ENCODE measurements at places on chromosomes 2 and 18.

- no peak for DNase-seq
Observed at GRCh38 chr2:187008111-187008510, 159.1 kb upstream of the ZSWIM2 start.

DNA sequence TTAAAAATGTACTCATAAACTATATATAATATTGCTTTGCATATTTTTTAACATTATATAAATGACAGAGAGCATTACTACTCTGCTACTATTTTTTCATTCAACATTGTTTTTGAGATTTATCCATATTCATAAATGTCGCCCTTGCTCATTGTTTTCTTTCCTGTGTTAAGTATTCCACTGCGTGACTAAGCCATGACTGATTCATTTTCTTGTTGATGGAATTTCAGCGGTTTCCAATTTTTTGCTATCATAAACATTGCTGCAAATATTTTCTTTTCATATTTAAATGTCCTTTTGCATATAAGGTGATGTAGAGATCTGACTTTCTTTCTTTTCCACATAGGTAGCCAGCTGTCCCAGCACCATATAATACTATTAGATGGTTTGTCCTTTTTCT, 57.6 kb downstream of the SFXN5 start:
- no peak for DNase-seq

- DNase-seq = no peak
Observed at GRCh38 chr2:16717477-16717876, 51.8 kb upstream of the CYRIA start.

DNA sequence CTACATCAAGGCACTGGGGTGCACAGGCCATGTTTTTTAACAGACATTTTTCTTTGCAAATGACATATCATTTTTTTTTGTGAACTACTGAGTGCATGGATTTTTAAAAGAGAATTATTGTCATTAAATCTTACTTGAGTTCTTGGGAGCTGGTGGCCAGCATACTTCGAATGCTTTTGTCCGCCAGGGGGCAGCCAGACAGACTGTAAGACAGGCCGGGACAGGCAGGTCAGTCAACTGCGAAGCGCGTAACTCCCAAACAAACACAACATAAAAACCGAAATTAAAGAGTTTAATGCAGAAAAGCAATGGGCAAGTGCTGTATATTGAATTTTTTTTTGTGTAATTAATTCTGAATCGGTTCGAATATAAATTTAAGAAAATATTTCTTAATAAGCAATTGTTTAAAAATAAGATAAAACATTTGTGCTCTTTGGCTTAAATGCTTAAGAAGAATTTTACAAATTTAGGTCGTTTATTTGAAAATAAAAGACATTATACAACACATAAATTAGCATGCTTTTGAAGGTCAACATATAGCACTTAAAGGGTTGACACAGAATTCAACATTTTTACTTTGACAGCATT, 142.2 kb upstream of the PXDN start:
- DNase-seq = peak; percentile 25

DNA sequence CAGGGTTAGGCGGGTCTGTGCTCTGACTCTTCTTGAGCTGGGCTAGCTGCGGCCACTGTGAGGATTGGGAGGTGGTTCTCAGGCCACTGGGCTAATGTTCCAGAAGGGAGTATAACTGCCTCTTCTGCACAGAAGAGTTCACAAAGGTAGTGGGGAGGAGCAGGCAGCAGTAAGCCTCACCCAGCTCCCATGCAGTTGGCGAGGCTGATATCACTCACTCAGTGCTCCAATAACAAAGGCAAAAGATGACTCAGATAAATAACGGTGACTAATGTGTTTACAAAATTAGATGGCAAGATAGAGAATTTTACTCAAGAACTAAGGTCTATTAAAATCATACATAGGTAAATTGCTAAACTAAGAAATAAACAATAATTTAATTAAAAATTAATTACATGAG, 174.2 kb upstream of the TMEM200C start:
- no peak for DNase-seq

- no peak for DNase-seq
Observed at GRCh38 chr18:26459340-26459739, 89.0 kb downstream of the KCTD1 start.

- no peak for DNase-seq
Observed at GRCh38 chr2:118943286-118943685, 1.3 kb downstream of the MARCO start.

DNA sequence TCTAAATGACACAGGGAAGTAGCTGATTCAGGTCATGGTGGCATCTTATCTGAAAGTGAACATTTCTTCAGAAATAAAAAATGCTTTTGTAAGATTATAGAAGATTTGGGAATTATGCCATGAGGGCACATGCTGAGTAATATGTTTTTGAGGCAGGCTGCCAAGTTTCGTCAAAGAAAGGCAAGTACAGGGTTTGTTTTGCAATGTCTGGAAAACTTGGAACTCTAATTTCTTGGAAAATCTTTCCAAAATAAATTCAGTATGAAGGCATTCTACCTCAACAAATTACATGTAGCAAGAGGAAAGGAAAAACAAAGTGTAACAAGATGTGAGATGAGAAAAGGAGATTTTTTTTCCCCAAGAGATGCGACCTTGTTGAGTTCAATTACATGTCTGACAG, 167.7 kb downstream of the PLCL1 start:
- no peak for DNase-seq

- no peak for DNase-seq
Observed at GRCh38 chr18:71485611-71486010, 1058.5 kb downstream of the CBLN2 start.

DNA sequence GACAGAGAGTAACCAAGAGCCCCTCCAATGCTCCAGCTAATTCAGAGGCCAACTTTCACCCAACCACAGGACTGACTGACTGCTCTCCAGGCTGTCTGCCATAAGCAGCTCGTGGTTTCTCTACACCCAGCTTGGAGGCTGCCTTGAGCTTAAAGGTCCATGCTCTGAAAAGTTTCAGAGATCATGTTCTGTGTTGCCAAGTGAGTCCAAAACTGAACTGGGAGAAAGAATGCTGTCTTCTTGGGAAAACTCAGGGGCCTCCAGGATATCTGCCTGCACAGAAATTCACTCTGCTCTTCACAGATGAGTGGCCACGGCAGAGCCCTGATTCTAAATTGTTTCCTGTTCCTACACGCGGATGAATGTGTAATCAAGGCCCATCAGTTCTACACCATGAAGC, 51.1 kb downstream of the LPIN2 start:
- no peak for DNase-seq

- no peak for DNase-seq
Observed at GRCh38 chr2:30109856-30110255, 37.0 kb upstream of the YPEL5 start.

DNA sequence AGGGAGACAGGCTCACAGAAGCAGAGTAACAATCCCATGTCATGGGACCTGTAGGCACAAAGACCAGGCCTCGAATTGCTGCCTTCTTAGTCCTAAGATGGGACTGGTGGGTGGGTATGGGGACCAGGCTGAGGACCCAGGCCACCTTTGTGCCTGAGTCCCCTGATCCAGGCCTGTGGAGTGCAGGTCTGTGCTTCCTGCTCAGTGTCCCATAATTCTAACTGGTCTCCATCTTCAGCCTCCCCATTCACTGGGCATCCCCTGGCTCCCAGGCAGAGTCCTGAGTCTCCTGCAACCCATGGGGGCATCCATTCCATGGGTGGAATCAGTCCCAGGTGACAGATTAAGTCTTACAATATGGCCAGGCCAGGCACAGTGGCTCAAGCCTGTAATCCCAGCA, 83.9 kb downstream of the SMAD7 start:
- DNase-seq = no peak

DNA sequence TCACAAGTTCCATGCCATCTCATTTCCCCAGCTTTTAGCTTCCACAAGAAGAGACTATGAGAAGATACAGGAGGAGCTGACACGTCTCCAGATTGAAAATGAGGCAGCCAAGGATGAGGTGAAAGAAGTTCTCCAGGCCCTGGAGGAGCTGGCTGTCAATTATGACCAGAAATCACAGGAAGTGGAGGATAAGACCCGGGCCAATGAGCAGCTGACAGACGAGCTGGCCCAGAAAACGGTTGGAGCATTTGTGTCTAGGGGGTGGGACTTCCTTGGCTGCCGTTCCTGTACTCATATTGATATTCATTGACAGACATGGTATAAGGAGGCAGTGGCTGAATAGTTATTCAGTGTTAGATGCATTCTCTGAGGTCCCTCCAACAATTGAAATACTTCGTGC, 57.2 kb upstream of the LYPD6B start:
- no peak for DNase-seq

DNA sequence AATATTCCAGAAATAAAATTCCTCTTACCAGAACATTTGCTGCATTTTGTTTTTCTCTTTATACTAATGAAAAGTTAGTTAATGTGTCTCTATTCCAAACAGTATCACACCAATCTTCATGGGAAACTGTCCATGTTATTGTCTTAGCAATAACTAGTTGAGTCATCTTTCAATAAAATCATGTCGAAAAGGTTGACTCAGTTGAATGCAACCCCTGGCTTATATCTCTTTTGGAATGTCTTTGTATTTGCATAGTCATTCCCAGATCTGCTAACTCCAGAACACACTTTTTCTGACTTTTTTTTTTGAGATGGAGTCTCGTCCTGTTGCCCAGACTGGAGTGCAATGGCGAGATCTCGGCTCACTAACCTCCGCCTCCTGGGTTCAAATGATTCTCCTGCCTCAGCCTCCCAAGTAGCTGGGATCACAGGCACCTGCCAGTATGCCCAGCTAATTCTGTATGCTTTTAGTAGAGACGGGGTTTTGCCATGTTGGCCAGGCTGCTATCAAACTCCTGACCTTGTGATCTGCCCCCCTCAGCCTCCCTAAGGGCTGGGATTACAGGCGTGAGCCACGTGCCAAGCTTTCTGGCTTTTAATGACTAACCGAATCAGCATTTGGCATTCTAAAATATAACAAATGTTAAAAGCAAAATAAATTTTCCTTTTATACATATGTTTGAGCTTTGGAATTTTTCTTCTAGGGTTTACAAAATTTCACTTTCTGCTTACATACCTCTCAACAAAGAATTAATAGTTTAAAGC, 133.2 kb upstream of the GULP1 start:
- DNase-seq = no peak

All from GM18507 (cell line).